ENCODE measurements at places on chromosomes 16 and 17.

DNA sequence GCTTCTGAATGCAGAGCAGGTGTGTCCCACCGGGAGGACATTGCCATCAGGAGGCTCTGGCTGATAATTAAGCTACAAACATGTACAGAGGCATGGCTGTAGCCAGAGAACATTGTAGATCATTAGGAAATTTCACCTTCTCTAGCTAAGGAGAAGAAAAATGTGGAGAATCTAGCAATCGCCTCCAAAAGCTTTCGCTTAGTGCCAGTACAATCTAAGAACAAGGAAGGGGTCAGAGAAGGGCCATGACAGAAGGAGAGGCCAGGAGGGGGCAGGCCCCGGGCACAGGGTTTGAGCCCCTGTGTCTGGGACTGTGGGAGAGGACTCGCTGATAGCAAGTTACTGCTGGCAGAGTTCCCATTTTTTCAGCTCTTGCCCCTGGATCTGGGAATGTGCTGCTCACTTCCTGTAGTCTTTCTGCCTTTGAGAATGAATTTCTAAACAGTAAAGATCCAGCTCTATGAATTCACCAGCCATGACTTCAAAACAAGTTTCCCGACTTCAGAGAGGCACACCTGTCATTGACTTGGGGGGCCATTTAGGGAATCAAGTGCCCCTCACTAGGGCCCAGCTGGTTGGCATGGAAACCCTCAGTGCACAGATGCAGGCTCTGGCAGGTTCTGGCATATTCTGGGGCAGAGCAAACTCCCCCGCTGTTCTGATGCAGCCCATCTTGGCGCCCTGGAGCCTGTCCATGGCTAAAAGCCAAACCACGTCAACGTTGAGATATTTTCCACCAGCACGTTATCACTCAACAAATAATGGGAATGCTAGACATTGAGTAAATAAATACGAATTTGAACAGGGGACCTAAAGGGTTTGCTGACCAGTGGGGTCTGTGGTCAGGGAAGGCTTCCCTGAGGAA is 59.5 kb upstream of the CACNG4 start:
- no peak for DNase-seq

DNA sequence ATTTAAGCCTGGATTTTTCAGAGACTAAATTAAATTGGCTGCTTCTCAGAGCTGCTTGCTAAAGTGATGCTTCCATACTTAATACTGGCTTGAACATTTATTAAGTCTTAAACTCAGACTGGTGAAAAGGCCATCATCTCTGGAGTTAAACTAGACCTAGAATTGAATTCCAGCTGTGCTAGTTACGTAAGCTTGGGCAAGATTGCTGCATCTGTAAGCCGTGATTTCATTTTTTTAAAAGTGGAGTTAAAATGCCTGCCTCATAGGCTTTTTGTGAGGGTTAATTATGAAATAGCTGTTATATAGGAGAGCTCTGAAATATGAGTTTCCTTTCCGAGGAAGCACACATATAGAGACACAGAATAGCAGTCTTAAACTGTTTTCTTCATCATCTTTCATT is 84.7 kb downstream of the VAT1L start:
- no peak for DNase-seq

DNA sequence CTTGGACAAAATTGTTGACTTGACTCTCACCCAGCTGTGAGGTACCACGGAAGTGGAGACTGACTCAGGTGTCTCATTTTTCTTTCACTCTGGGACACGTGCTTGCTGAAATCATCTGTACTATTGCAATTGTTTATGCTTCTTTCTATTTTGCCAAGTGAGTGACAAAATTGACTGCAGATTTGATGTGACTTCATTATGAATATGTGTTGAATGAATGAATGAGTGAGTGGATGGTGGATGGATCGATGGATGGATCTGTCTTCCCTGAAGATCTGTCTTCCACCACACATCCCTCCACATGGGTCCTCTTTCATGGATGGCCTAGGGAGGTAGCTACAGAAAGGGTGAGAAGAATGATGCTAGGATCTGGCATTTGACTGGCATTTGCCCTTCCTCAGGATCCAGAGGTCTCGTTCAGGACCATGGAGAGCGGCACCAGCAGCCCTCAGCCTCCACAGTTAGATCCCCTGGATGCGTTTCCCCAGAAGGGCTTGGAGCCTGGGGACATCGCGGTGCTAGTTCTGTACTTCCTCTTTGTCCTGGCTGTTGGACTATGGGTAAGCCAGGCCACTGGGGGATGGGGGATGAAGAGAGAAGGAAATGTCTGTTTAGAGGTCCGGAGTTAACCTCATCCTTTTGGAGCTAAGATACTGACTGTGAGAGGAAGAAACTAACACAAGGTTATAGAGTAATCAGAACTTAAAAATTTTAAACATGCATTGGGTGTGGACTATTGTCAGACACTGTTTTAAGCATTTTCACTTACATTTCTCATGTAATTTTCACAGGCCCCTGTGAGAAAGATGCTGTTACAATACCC is 12.7 kb downstream of the SLC5A11 start:
- DNase-seq: peak; percentile 43

GRCh38 chr16:87945351-87946042 is 5.7 kb upstream of the BANP start:
- DNase-seq: peak; percentile 57

GRCh38 chr16:85718682-85719081 is 29.9 kb upstream of the GINS2 start:
- no peak for DNase-seq

Measured in CD8-positive, alpha-beta T cell (primary cell).